Right atrium auricular region (tissue), 2 donors: ENCODE measurements at places on chromosomes 5 and 9. TPM values are rescaled to one million over a fixed set of nuclear protein-coding genes. Genes with fewer than 3 reads are reported as not detected.

DNA sequence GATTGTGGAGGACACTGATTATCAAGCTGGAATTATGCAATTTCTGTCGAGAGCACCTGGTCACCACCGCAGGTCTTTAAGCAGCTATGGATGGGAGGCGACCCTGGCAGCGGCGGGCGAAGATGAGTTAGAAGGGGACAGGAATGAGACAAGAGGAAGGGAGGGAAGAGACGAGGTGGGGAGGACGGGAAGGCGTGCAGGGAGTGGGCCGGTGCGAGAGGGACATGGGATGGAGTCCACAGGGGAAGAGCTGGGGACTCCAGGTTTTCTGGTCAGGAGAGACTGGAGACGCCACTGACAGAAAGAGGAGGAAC, 192.3 kb downstream of the MELK start:
- no peaks in the 10 kb centered on the region for H3K27me3 ChIP-seq
- no peak for DNase-seq
- H3K4me1 ChIP-seq = no peaks in the 10 kb centered on the region
- no peak overlapping the region for H3K4me3 ChIP-seq
- no peaks in the 10 kb centered on the region for H3K36me3 ChIP-seq

- no peak overlapping the region for H3K27ac ChIP-seq
- H3K4me3 ChIP-seq = no peak overlapping the region
- H3K27me3 ChIP-seq = no peaks in the 10 kb centered on the region
- DNase-seq = no peak
- H3K4me1 ChIP-seq = no peaks in the 10 kb centered on the region
- no peaks in the 10 kb centered on the region for H3K36me3 ChIP-seq
These were observed 32.1 kb upstream of the ALDH1A1 start for GRCh38 chr9:72984991-72985390.

MARVELD2 gene
- total RNA-seq = 2.3 TPM

GRCh38 chr5:18027241-18027867, 393.1 kb downstream of the TAF11L14 start:
- H3K4me3 ChIP-seq = no peak overlapping the region
- DNase-seq = no peak
- H3K27me3 ChIP-seq = no peaks in the 10 kb centered on the region

DNA sequence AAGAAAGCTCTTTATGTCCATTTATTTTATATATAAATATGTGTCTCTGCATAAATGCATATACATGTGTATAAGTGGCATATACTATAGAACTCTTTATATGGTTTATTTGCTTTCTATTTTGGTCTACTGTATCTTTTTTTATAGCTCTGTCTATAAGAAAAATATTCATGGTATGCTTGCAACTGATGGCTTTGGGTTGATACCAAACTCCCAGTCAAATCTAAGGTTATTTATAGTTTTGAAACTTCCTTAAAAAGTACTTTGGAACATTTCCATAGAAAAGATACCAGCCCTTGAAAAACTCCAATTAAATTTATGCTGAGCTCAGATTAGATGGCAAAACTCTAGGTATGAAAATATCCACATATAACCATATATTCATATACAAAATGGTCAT, 120.0 kb upstream of the KLF9 start:
- H3K36me3 ChIP-seq = no peaks in the 10 kb centered on the region
- H3K27ac ChIP-seq = no peak overlapping the region
- no peaks in the 10 kb centered on the region for H3K4me1 ChIP-seq
- H3K27me3 ChIP-seq = no peaks in the 10 kb centered on the region

- no peaks in the 10 kb centered on the region for H3K4me1 ChIP-seq
- H3K27me3 ChIP-seq = no peaks in the 10 kb centered on the region
- DNase-seq = no peak
- no peak overlapping the region for H3K4me3 ChIP-seq
- no peaks in the 10 kb centered on the region for H3K36me3 ChIP-seq
These were observed 504.4 kb downstream of the NTRK2 start for GRCh38 chr9:85173967-85174366.

DNA sequence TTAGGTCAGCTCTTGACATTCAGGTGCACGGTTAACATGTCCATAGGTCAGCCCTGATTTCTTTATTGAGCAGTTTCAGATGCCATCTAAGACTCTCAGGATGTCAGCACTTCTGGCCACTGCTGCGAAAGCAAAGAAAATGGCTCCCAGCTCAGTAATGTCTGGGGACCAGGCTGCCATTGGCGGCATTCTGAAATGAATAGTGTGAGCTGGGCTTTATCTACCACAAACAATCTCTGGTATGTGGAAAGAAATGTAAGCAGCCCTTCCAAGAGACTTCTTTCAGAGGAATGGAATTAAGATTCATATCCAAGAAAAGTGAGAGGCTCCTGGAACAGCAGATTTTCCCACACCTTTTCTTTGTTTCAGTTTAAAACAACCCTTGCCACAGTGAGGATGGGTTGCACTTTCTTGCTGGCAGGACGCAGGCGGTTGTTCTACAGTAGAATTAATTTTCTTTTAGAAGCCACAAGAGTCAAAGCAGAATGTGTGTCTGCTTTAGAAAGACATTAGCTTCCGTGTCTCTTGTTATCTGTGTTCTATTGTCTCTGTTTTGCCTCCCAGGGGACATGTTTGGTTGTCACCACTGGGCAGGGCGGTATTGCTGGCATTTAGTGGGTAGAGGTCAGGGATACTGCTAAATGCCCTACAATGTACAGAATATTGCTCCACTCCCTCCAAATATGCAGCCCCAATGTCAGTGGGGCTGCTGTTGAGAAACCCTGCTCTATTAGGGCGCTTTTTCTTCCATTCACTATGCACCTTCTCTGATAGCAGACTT, 149.9 kb upstream of the ANKH start:
- no peaks in the 10 kb centered on the region for H3K4me1 ChIP-seq
- no peak overlapping the region for H3K4me3 ChIP-seq

SPINK13 gene
- total RNA-seq = not detected

DNA sequence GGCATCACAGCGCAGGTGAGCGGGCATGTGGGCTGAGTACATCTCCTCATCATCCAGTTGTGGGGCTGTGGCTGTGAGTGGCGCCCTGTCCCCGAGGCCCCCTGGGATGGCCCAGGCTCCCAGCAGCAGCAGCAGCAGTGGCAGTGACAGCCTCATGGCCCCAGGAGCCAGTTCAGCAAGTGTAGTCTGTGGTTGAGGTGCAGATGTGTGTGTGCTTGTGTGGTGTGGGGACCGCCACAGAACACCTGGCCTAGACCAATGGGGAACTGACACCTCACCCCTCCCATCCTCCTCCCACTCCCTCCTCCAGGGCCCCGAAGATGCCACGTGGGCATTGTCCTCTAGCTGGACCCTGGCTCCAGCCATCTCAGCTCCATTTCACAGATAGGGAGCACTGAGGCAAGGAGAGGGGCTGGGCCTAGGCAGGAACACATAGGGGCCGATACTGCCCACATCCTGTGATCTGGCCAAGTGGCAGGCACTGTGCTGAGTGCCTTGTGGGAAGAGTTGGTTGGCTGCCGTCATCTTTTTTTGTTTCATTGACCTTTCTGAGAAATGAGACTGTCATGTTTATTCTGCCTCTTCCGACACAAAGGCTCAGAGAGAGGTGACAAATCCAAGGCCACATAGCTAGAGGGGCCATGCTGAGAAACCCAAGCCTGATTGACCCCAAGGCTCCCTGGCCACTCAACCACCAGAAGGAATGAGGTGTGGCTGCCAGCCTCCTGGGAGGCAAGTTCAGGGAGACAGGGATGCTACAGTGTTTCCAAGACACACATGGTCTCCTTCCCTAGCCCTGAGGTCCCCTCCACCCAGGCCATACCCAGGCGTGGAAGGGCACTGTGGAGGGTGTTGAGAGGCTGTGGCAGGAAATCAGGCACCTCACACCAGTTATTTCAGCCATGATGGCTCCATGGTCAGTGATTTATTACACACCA, at the start of gene MZB1:
TSS of gene MZB1 (minus strand) at position 213 of the 938 bp plus-strand sequence. CDS start at position 156, 57 bp downstream.
- H3K4me1 ChIP-seq = no peaks in the 10 kb centered on the region
- DNase-seq = no peak
- H3K27me3 ChIP-seq = no peaks in the 10 kb centered on the region
- peak within 1 kb of the TSS; percentile 96 for H3K27ac ChIP-seq

BAAT gene
- total RNA-seq = 0.20 TPM

ACOT12 gene
- not detected for total RNA-seq

GRCh38 chr9:124164811-124165210, 92.9 kb upstream of the NEK6 start:
- no peaks in the 10 kb centered on the region for H3K36me3 ChIP-seq
- no peaks in the 10 kb centered on the region for H3K4me1 ChIP-seq
- peak; percentile 82 for DNase-seq
- H3K27ac ChIP-seq = no peak overlapping the region
- no peaks in the 10 kb centered on the region for H3K27me3 ChIP-seq

FGF10 gene
- 0.19 TPM for total RNA-seq

DNA sequence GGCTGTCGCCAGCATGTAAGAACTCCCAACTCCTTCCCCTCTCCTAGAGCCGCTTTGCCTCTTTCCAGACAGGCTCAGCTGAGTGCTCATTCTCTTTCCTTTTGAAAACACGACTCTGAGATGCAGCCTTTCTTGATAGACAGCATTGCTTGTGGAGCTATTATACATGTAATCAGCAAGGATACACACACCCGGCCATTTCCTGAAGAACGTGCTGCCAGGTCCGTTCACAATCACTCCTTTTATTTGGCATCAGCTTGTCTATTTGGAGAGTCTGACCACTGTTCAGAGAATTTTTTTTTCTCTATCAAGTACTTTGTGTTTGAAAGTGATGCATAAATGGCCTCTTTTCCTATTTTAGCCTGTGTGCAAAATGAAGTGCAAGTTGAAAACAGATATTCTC, 328.7 kb downstream of the MARCHF11 start:
- H3K36me3 ChIP-seq = no peaks in the 10 kb centered on the region

DNA sequence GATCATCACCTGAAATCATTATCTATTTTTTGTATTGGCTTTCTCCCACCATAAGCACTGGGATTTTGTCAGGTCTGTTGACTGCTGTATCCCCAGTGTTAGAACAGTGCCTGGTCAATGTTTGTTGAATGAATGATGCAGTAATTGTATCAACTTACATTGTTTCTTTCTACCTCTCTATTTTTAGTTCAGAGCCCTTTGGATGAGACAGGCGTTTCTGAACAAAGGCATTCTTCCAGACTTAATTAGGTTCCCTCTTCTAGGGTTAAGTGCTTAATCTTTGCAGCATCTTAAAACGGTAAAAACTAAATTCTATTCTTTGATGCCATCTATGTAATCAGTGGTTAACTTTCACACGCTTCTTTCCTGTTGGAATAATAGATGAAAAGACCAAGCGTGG, 26.3 kb downstream of the SLC44A1 start:
- no peaks in the 10 kb centered on the region for H3K27me3 ChIP-seq
- H3K36me3 ChIP-seq = no peaks in the 10 kb centered on the region
- no peaks in the 10 kb centered on the region for H3K4me1 ChIP-seq

OR13C4 gene
- not detected for total RNA-seq

ZBTB6 gene
- 6.8 TPM for total RNA-seq

DNA sequence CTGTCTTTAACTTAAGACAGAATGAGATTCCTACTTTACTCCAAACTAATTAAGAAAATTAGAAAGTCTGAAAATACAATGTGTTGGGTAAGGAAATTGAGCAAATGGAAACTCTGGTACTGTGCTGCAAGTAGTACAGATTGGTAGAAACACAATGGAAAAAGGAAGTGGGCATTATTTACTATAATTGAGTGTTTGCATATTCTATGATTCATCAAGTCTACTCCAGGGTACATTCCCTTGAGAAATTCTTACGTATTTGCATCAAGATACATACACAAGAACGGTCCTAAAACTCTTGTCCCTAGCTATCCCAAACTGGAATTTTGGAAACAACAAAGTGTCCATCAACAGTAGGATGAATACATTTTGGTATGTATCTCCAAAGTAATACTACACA, 123.5 kb upstream of the TARS1 start:
- peaks cover 3% of the 10 kb centered on the region for H3K4me1 ChIP-seq
- no peak overlapping the region for H3K4me3 ChIP-seq
- no peaks in the 10 kb centered on the region for H3K27me3 ChIP-seq
- H3K36me3 ChIP-seq = no peaks in the 10 kb centered on the region

C1QTNF2 gene
- 2.2 TPM for total RNA-seq

PKD2L2 gene
- not detected for total RNA-seq

S100Z gene
- not detected for total RNA-seq

TIGD6 gene
- 1.6 TPM for total RNA-seq

GRCh38 chr9:120820095-120820494, 22.6 kb downstream of the PSMD5 start:
- no peaks in the 10 kb centered on the region for H3K4me1 ChIP-seq
- H3K27me3 ChIP-seq = no peaks in the 10 kb centered on the region
- no peak overlapping the region for H3K27ac ChIP-seq
- H3K36me3 ChIP-seq = peaks cover 67% of the 10 kb centered on the region
- H3K4me3 ChIP-seq = no peak overlapping the region

GRCh38 chr5:40029711-40030495, 605.1 kb upstream of the DAB2 start:
- no peaks in the 10 kb centered on the region for H3K36me3 ChIP-seq
- H3K4me1 ChIP-seq = no peaks in the 10 kb centered on the region
- no peak for DNase-seq
- H3K4me3 ChIP-seq = no peak overlapping the region

ACO1 gene
- 43.8 TPM for total RNA-seq

GRCh38 chr5:38404667-38405276, 146.4 kb downstream of the EGFLAM start:
- DNase-seq = no peak
- no peak overlapping the region for H3K4me3 ChIP-seq
- H3K36me3 ChIP-seq = no peaks in the 10 kb centered on the region
- no peak overlapping the region for H3K27ac ChIP-seq
- no peaks in the 10 kb centered on the region for H3K27me3 ChIP-seq

- H3K27ac ChIP-seq = no peak overlapping the region
- H3K4me1 ChIP-seq = no peaks in the 10 kb centered on the region
- no peak overlapping the region for H3K4me3 ChIP-seq
- no peaks in the 10 kb centered on the region for H3K27me3 ChIP-seq
- DNase-seq = no peak
These were observed 196.3 kb downstream of the MLLT3 start for GRCh38 chr9:20426019-20426418.

TAF11L10 gene
- not detected for total RNA-seq

CAAP1 gene
- 10.2 TPM for total RNA-seq

DNA sequence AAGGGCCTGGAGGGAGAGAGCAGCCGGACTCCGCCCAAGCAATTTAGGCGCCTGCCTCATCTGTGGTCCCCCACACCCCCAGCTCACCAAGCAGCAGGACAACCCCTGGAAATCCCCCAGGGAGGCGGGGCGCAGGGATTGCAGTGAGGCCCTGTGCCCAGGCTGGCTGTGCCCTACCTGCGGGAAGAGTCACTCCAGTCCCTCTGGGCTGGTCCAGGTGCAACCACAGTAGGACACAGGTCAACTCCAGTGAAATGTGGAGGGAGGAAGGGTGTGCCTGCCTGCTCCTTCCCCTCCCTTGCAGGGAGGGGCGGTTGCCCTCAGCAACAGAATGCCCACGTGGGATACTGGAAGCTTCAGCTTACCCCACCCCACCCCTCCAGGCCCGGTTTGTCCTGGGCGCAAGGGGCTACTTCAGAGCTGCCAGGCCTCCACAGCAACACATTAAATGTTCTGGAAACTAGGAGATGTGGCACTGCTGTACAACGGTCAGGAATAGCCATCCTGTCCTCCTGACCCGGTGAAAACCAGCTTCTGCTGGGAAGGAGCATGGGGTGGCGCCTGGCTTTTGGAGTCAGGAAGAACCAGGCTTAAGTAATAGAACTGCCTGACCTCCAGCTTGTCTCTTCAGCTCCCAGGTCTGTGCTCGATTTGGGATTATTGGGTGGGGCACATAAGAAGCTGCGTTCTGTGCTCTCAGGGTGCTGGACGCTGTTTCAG, 22.5 kb downstream of the ABO start:
- no peak for DNase-seq
- no peaks in the 10 kb centered on the region for H3K4me1 ChIP-seq
- peak overlapping the region; percentile 11 for H3K4me3 ChIP-seq
- H3K27ac ChIP-seq = peak overlapping the region; percentile 12
- no peaks in the 10 kb centered on the region for H3K27me3 ChIP-seq

HAVCR1 gene
- total RNA-seq = not detected

PTGS1 gene
- 46.0 TPM for total RNA-seq
